Inflammatory macrophage treated with lipopolysaccharide for 4 hours (primary cell): ENCODE measurements at places on chromosomes 3 and 15.

- DNase-seq: no peak
These were observed 112.8 kb upstream of the BCL6 start for GRCh38 chr3:187858041-187858440.

DNA sequence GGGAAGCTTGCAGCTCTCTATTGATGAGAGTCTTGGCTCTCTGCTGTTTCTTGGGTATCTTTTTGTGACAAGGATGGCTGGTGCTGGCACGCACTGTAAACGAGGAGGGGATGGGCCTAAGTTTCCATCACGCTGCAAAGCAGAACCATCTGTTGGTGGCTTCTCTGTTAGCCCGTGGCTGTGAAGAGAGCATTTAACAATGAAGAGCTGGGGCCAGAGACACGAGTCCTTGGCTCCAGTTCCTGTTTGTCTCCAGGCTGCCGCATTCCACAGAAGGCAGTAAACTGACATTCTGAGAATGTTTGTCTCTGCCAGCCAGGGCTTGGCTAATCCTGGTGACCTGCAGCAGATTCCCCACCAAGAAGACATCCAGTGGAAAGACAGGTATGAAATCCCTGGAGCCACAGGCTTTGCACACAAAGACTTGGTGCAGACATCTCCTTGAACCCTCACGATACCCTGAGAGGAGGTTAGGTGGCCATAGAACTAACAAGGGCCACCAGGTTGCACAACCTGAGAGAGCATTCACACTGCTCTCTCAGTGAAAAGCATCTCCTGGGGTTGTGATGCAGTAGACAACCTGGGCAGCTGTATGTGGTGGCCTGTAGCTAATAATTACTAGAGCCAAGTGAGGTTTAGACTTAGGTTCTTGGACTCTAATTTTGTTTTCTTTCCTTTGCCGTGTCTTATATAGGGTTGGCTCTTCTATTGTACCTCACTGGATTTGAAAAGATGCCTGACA lies 130.9 kb downstream of the ASB7 start:
- no peak for DNase-seq

DNA sequence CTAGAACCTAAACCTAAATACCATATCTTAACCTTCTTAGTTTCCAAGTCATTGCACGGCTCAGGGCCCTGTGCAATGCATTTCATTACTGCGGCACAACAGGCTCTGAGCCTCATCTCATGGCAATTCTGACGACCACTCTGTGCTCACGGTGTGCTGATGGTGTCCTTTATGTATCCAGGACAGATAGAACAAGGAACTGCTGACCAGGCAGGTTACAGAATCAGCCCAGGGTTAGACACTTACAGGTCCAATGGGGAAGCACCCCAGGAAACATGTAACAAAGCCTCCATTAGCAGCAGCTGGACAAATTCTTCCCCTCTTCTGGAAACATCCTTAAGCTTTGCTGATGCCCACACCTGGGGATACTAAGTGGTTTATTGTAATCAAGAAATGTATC lies 91.9 kb upstream of the NSMCE3 start:
- DNase-seq: no peak

GRCh38 chr3:21913791-21914190 lies 162.8 kb upstream of the ZNF385D start:
- no peak for DNase-seq

- peak; percentile 83 for DNase-seq
These were observed 39.4 kb upstream of the SMAD3 start for GRCh38 chr15:67025719-67026609.

GRCh38 chr3:103966749-103967148 lies 1400.0 kb upstream of the ALCAM start:
- no peak for DNase-seq

GRCh38 chr15:37097144-37097919 lies 3.0 kb downstream of the MEIS2 start:
- DNase-seq: no peak

DNA sequence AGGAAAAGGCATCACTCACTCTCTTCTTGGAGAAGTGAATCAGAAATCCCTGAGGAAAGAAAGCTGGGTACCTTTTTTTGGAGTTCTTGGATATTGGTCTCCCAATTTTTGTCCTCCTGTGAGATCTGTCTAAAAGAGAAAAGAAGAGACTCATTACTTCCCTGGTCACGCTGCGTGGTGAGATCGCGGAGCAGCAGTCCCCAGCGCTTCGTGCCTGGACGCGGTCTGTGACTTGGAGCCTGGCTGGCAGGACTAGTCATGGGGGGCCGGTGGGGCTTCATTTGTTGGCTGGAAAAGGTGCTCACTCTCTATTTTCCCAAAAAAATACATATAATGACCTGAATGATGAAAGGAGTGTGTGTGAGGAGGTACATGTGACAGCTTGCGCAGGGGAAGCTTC lies 144.0 kb downstream of the OCA2 start:
- no peak for DNase-seq

DNA sequence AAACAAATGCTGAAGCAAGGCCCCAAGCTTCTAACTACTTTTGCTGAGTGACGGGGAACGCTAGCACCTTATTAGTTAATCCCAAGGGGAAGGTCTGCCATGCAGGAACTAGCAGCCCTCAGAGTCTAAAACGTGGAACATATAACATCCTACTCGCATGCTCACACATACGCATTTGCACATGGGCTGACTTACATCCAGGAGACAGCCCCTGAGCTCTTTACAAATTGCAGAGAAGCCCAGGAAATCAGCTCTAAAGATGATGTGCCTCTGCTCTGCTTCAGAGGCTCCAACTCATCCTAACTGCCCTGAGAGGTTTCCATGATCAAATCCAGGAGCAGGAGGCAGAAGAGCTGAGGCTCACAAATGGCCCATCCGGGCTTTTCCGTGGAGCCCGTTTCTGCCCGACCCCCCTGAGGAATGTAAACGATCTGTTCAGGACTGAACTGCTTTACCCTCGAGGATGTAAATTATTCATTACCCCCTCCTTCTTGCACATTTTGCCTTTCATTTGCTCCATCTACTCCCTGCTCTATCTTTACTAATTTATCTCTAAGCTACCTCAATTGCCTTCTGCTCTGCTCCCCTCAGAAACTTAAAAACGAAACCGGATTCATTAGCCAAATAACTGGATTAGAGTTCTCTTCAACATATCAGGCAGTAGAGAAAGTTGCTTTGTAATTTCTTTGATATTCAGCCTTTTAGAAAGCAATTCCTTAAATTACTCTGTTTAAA lies 141.9 kb upstream of the CCDC54 start:
- DNase-seq: no peak

GRCh38 chr15:82315519-82316246 lies 33.6 kb downstream of the GOLGA6L10 start:
- DNase-seq: no peak

- peak; percentile 78 for DNase-seq
These were observed 29.7 kb upstream of the USP50 start for GRCh38 chr15:50576166-50576565.

- peak; percentile 35 for DNase-seq
These were observed 1.4 kb downstream of the ETV5 start for GRCh38 chr3:186107215-186108105.

DNA sequence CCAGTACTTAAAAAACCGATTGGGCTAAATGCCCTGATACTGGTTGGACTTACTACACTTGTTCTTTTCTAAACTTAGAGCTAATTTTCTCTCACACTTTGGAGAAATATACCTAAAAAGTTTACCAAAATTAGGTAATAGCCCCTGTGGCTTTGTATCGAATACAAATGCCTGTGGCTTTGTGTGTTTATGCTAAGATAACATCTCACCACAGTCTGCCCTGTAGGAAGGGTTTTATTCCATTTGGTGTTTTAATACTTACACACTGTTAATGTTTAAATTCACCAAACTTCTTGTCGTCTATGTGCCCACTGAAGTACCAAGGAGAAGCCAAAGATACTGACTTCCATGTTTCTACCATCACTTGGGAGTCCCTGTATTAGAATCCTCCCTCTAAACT lies 66.4 kb downstream of the BCHE start:
- no peak for DNase-seq

DNA sequence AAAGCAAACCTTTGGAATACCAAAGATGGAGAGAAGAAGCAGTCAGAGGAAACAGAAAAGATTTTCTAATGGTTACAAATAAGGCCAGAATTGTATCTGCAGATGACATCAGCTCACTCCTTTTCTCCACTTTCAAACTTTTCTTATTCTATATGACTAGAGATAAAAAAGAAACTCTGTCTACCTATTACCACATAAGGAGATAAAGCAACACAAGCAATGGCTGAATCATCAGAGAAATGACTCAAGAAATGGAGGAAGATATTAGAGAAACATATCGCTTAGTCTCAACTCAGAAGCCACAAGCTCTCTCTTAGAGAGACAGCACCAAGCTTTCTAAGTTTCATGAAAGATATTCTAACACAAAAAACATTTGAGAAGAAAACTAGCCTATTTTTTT lies 784.0 kb downstream of the ZPLD1 start:
- no peak for DNase-seq

GRCh38 chr15:33194704-33195670 lies at the start of gene FMN1:
Gene FMN1, minus strand, starts transcription at chr15:33194714. Its CDS starts 39,800 bp downstream, at chr15:33154914.
- DNase-seq: peak; percentile 96

DNA sequence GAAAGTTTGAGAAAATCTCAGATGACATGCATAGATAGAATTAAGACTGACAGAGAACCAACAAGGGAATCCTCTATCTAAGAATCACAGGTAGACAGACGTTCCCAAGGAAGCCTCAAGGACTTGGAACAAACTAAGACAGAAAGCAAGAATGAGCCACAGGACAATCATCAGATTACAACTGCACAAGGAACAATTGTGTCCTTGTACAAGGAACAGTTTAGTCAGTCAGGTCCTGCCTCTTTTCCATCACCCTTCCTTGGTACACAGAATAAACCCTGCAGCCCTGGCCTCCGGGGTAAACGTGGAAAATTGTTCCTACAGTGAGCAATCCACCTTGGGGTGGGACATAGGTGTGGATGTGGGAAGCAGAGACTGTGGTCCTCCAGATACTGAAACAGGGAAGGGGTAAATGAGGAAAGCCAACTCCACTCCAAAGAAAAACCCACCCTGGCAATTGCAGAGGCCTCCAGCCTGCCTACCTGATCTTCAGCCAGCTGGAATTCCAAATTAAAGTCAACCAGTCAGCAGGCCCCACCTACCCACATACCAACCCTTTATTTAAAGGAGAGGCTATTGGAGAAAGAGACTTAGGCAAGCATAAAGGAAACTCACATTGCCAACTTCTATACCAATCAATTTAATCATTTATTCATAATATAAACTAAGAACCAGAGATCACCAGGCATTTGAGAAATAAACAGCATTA lies 73.4 kb downstream of the ULK4 start:
- no peak for DNase-seq

DNA sequence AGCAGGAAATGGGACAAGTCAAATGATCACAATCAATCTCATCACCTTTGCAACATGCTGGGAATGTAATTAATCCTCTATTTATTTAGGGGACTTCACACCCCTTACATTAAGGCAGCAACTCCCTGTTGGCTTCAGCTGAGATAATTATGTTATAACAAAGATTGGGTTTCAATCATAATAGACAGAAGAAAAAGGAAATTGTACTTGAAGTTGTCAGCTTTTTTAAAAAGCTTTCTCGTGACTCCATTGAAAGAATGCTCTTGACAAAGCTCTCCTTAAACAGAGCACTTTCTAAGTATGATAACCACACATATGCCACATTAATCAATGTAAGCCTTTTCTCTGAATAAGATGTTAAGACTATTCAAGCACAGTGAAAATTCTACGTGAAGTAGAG lies 65.7 kb downstream of the SHQ1 start:
- DNase-seq: no peak

DNA sequence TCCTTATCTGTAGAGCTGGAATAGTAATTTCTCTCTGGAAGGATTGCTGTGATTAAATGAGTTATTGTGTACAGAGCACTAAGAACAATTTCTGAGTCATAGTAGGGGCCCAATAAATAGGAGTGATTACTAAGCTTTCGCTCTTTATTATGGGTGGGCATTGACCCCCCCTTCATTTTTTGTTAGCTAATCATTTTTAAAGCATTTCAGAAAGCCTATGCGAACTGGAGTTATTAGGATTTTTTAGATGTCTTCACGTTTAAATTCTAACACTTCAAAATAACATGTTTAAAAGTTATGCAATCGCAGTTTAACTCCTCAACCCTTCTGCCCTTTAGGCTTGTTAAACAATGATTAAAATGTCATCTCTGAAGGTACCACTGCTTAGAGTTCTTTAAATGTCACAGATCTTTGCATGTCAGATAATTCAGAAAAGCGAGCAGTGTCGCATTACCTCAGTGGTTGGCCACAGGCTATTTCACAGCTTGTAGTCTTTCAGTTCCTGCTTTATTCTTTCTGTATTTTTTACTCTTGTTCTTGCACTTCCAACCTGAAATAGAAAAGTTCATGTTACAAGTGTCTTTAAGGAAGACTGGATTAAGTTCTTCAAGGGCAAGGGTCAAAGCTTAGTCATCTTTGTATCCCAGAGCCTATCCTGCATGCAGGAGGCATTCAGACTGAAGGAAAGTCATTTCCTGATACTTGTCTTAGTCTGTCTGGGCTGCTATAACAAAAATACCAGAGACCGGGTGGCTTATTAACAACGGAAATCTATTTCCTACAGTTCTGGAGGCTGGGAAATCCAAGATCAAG lies 102.9 kb downstream of the FNDC3B start:
- DNase-seq: peak; percentile 78

GRCh38 chr3:181533811-181534210 lies 177.9 kb upstream of the SOX2 start:
- no peak for DNase-seq

GRCh38 chr3:71148455-71149060 lies 435.0 kb downstream of the FOXP1 start:
- DNase-seq: no peak

GRCh38 chr3:45075821-45076625 lies 49.9 kb downstream of the CLEC3B start:
- DNase-seq: peak; percentile 86

DNA sequence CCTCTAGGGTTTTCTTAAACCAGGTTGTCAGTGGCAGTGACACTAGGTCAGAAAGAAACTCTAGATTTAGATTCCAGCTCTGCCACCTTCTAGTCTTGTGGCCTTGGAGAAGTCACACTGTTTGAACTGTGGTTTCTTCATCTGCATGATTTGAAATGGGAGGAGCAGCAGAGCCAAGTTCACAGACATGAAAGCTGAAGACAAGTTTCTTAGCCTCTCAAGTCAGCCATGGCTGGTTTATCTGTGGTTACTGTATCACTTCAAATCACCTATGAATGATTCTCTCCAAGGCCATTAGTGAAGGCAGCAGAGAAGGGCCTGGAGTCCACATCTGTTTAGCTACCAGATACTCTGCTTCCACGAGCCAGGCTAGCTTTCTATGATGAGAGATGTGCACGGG lies 15.6 kb downstream of the CLEC3B start:
- peak; percentile 52 for DNase-seq

DNA sequence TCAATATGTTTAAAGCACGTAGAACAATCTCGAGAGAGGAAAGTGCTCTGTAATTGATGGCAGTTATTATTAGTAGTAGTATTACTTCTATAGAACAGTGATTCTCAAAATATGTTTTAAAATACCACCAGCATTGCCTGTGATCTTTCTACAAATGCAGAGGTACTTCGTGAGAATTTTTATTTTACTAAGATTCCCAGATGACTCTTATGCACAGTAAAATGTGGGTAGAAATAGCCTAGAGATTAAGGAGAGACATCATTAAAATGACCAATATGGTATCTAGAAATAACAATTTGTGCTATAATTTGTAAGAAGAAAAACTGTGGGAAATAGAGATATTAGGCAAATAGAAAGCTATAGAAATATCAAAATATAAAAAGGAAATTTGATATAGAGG lies 157.9 kb downstream of the SUCNR1 start:
- DNase-seq: no peak

- no peak for DNase-seq
These were observed 10.4 kb downstream of the ATP2B2 start for GRCh38 chr3:10495003-10495402.

GRCh38 chr15:31605467-31605931 lies 278.9 kb downstream of the KLF13 start:
- peak; percentile 52 for DNase-seq
